Esophagus mucosa (tissue), 1 donor: ENCODE measurements at places on chromosomes 7 and 10.

- peak; percentile 43 for ATAC-seq
These were observed 95.0 kb downstream of the KLF6 start for GRCh38 chr10:3689871-3690510.

DNA sequence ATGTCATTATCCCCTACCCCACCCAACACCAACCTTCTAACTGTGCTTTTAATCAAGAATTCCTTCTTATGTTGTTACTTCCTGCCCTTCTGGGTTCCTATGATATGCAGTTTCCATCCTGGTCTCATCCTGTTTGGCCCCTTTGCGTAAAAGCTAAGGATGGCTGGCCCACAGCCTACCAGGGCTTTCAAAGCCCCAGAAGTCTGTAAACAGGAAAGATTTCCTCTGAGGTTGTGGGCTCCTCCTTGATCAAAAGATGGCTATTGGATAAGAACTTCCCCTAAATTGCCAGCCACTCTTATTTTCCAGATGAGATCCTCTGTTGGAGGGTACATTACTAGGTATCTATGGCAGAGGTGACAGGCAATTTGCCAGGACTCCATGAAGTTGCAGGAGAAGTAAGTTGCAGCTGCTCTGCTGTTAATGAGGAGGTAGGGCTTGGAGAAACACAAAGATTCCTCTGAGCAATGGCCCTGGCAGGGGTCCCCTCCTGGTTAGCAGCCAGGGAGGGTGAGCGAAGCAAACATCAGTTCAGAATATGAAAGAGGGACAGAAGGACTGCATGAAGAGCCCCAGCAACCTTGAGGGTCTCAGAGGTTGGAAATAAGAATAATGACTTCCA is 32.1 kb downstream of the NRP1 start:
- no peak for ATAC-seq

- ATAC-seq, result no peak
These were observed 51.2 kb upstream of the CARD11 start for GRCh38 chr7:3094701-3095445.

- no peak for ATAC-seq
These were observed 2.6 kb downstream of the TMEM254 start for GRCh38 chr10:80081026-80081425.

DNA sequence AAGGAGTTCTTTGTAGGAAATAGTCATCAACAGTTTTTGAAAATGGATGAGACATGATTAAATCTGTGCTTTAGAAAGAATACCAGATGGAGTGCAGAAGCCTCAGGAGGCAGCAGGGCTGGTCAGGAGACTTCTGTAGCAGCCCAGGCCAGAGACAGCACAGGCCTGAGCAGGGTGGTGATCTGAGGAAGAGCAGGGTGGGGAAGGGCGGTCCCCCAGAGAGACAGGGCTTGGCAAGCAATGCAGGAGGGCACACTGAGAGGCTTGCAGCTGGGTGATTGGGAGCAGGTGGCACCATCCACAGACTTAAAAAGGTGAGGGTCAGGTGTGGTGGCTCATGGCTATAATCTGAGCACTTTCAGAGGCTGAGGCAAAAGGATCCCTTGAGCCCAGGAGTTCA is 4.3 kb upstream of the SMKR1 start:
- no peak for ATAC-seq

DNA sequence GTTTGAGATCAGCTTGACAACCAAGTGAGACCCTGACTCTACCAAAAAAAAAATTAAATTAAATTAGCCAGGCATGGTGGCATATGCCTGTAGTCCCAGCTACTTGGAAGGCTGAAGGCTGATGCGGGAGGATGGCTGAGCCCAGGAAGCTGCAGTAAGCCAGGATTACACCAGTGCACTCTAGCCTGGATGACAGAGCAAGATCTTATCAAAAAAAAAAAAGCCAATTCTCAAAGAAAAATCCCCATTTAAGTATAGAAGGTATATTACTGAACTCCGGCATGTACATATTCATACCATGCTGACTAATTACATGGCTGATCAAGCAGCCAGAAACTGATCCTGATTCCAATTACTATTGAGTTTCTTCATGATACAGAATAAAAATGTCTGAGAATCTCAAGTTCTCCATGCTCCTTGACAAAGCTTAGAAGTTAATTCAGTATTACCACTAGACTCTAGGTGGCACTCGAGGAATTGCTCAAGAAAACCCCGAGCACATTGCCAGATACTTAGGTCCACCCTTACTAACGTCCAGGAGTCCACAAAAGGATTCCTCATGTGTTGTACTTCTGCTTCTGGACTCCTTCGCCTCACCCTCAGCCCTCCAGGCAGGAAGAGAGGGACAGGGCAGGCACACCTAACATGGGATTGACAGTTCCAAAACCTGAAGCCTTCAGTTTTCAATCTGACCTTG is 148.9 kb downstream of the PARD3 start:
- peak; percentile 68 for ATAC-seq

- ATAC-seq, result no peak
These were observed 93.4 kb downstream of the FAM107B start for GRCh38 chr10:14681305-14681704.

DNA sequence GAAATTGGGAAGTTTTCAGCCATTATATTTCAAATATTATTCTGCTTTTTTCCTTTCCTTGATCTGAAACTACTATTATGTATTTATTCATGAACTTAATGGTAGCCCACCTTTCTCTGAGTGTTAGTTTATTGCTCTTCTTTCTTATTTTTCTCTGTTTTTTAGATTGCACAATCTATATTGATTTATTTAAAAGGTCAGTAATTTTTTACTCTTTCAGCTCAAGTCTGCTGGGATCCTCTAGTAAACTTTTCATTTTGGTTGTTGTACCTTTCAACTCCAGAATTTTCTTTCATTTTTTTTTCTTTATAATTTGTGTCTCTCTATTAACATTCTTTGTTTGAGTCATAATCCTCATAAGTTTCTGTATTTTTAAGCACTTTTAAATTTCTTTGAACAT is 529.4 kb upstream of the POT1 start:
- no peak for ATAC-seq

DNA sequence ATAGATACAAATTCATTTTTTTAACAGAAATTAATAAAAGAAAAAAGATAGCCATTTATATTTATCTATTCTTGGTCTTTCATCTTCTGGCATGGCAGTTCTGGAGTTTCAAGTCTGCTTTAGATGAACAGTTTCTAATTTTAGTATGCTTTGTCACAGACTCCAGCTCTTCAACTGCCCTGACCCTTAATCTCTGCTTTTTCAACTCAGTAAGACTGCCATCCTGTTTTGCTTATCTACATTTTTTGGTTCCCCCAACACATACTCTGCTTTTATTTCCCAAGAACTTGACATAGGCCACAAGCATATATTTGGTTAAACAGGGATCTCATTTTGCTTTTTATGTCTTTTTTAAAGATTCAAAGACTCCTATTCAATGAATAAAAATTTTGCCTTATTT is 309.3 kb upstream of the KCND2 start:
- no peak for ATAC-seq

- no peak for ATAC-seq
These were observed 29.1 kb downstream of the NAPEPLD start for GRCh38 chr7:103119791-103120291.

DNA sequence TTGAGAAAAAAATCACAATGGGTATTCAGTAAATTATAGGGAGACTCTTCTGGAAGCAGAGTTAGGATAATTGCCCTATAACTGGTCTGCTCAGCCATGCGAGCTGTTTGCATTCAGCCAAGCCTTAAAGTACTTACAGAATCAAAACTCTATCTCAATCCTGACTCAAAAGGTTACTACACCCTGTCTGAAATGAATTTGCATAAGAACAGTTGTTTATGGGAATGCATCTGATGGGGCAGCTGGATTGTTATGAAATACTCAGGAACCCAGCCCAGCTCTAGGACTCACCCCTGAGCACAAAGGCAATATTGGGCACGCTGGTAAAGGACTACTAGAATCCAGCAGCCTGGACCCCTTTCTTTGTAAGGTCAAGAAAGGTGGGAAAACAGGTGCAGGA is 38.8 kb downstream of the AKR1B15 start:
- ATAC-seq, result peak; percentile 32

DNA sequence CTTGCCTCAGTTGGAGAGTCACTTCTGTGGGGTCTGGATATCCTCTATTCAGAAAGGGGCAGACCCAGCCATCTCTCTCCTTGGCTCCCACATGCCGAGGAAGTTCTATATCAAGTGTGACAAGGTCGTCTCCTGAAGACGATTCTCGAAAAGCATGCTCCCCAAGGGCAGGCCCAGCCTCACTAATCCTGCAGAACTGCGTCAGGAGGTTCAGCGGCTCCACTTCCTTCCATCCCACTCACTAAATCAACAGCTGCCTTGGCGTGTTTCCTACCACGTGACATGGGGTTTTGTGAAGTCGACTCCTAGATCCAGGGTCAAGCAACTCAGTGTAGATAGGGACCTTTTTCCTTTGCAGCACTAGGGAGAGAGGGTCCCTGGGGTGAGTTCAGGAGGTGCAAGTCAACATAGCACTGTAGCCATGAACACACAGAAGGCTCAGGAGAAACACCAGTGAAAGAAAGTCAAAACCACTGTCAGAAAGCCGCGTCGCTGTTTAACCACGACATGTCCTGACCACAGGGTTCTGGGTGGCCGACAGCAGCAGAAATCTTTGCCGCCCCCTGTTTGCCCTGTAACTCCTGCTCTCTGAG is 156.4 kb downstream of the PRPF18 start:
- ATAC-seq, result no peak

DNA sequence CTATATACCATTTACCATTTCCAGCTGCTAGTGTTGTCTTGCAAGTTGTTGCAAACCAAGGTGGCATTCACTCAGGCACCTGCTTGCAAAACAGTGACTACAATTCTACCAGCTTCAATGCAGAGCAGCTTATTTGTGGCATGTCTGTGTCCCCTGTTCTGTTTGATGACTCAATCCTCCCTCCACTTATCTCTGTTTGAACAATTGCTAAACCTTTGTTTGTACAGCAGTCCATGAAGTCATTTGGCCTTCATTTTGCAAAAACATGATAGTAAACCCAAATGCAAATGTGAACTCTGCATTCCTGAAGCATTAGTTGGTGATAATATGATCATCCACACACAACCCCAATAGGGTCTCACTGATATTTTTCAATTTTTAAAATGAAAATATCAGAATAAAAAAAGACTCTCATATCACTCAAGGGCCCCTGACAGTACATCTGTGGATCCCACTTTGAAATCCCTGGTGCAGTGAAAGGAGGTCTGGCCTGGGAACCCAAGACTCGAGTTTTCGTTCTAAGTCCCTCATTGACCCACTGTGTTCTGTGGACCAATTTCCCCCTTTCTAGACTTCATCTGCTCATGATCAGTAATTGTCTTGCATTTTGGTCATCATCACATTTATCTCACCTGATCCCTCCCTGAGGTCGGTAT is 425.4 kb downstream of the RPS24 start:
- no peak for ATAC-seq

DNA sequence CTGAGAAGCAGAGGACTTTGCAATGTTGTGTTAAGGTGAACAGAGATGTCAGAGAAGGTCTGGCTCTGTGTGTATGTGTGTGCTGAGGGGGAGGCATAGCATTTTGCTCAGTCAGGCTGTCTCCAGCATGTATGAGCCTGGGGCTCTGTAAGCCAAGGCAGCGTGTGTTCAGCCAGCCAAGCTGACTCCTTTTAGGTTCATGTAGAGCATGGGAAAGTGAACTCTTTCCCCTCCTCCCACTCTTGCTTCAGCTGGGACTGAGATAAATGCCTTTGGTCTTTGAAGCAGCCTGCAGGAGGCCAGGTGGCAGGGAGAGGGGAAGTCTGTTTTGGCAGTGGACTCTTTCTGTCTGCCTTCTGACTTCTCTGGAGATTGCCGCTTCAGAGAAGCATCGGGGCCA is 3.8 kb downstream of the SFXN2 start:
- no peak for ATAC-seq

- ATAC-seq, result no peak
These were observed 48.5 kb upstream of the LEP start for GRCh38 chr7:128192497-128193142.

- ATAC-seq, result no peak
These were observed 254.8 kb downstream of the PHF14 start for GRCh38 chr7:11228515-11228914.

GRCh38 chr10:71863203-71863602 is 12.2 kb upstream of the PSAP start:
- no peak for ATAC-seq

DNA sequence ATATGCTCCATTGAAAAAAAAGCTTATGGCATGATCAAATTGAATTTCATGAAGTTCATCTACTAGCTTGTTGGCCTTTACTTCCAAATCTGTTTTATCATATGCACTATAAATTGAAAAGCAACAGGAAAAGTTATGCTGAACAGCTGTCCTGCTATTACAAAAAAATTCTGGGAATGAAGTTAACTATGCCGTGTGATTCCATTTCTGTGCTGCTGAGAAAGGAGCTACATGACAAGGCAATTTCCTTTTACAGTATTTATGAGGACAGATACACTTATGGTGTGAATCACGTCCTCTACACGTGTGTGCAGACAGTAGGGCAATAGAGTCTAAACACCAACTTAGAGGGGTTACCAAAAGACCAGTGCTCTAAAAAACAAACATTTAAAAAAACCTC is 426.5 kb upstream of the AKR1E2 start:
- no peak for ATAC-seq

- ATAC-seq, result no peak
These were observed 65.3 kb downstream of the HOXA1 start for GRCh38 chr7:27030393-27031050.

DNA sequence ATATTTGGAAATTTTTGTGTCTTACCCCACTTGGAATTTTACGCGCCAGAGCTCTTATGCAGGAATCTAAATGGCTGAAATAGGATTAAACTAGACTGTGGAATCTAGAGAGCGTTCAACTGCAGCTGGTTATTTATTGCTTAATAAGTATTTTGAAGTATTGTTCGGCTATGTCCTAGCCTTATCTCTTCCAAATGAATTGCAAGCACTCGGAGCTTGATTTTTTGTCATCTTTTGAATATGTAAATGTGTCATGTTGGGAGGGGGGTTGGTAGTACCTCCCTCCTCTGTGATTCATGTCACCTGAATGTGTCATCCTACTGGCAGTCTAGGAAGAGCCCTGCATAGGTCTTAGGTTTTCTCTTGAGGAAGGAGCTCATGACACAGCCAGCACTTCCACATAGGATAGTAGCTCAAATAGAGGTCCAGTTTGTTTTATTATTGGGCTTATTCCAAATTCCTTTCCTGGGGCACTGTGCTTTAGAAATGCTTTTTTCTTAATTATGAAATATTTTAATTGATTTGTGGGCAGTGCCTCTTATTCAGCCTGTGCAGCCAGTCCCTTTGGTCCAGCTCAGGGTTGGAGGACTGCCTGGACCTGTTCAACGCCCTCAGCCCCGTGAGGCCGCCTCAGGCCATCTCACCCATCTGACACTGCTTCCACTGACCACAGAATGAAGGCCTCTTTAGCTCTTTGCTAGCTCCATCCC is 22.5 kb upstream of the TRIL start:
- peak; percentile 73 for ATAC-seq

GRCh38 chr7:155584763-155585531 is 38.6 kb upstream of the CNPY1 start:
- peak; percentile 77 for ATAC-seq
